Activated CD8-positive, alpha-beta memory T cell treated with anti-CD3 and anti-CD28 coated beads, Interleukin-2, amount 10 ng/mL, durations not matched to agents 7 days and 5 days (primary cell): ENCODE measurements at places on chromosomes 6 and 20.

- DNase-seq = no peak
Observed at GRCh38 chr6:39573541-39573940, 151.7 kb downstream of the KIF6 start.

DNA sequence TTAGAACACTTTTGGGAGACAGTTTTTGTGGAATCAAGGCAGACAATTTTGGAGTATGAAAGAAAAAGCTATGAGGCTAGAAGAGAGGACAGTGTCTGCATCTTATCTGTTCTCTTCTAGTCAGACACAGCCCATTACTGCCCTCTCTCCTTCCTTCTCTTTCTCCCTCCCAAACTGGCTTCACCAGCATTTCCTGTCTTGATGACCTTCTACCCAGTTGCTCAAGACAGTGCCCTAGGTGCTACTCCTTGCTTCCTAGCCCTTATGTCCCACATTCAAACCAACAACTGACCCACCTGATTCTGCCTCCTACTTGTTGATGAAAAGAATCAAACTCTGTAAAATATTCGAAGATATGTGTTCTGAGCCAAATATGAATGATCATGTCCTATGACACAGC is 116.4 kb upstream of the RIPOR2 start:
- no peak for DNase-seq

- no peak for DNase-seq
Observed at GRCh38 chr20:64159711-64160110, 4.5 kb upstream of the MYT1 start.

DNA sequence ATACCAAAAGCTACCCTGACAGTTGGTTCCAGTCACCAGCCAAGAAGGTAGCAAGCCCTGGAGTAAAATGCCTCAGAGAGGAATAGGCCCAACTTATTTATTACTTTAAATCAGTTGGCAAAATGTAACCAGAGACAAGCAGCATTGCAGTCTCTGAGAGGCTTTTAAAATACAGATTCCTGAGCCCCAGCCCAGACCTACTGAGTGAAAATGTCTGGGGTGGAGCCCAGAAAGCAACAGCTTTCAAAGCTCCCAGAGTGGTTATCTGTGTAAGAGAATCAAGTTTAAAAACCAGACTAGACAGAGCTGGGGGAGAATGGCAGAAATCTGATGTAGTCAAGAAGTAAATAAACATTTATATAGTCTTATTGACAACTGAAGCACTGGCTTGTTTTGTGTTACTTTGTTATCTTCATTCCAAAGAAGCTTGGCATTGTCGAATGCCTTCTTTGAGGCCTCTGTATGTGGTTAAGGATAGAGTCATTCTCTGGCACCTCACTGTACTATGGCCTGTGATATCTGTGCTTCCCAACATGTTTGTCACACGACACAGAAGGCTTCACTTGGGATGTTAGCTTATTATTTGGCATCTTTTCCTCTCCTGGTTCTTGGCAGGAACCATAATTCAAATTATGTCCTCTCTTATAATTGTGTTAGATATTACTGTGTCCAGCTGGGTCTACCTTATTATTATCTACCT is 313.5 kb downstream of the SLC35F1 start:
- no peak for DNase-seq

DNA sequence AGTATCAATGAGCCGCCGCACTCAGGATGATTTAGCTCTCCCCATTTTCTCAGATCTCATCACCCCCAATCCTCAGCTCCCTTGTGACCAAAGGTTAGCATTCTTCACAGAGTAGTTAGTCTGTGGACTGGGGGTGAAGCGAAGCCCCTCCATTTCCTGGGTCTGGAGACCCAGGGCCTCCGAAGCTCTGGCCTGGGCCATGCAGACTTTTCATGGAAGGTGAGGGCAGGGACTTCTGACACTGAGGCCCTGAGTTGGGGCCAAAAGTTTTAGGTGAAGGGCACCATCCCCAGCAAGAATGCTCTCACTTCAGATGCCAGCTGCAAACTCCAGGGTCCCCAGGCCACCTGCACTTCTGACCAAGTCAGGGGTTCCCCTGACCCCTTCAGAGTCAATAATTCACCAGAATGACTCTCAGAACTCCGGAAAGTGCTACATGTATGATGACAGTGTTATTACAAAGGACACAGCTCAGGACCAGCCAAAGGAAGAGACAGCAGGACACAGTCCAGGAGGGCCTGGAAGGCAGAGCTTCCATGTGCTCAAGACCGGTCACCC is 65.7 kb upstream of the DUSP22 start:
- DNase-seq = no peak
